ENCODE measurements at places on chromosomes 13 and 19.

DNA sequence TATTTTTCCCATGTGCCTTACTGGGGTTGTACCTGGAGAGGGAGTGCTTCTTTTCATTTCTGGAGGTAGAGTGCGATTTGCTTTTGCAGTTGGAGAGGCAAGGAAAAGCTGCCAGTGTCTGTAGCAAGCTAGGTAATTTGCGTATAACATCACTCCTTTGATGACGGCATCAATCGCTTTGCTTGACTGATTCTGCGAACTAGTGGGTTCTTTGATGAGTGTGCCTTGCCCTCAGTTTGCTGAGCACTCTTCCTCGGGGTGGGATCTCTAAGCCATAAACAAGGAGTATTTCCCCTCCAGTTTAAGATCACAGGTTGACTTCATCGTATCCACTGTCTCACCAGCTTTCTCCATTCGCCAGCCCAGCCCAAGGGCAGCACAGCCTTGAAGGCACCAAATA, 344.5 kb downstream of the KCNRG start:
- no peak for DNase-seq

GRCh38 chr13:73273745-73274144, 214.9 kb downstream of the KLF5 start:
- DNase-seq: no peak

- DNase-seq: no peak
Measured at GRCh38 chr13:46320821-46321220, 66.2 kb downstream of the RUBCNL start.

GRCh38 chr19:34816708-34817107, 43.7 kb upstream of the ZNF599 start:
- no peak for DNase-seq

DNA sequence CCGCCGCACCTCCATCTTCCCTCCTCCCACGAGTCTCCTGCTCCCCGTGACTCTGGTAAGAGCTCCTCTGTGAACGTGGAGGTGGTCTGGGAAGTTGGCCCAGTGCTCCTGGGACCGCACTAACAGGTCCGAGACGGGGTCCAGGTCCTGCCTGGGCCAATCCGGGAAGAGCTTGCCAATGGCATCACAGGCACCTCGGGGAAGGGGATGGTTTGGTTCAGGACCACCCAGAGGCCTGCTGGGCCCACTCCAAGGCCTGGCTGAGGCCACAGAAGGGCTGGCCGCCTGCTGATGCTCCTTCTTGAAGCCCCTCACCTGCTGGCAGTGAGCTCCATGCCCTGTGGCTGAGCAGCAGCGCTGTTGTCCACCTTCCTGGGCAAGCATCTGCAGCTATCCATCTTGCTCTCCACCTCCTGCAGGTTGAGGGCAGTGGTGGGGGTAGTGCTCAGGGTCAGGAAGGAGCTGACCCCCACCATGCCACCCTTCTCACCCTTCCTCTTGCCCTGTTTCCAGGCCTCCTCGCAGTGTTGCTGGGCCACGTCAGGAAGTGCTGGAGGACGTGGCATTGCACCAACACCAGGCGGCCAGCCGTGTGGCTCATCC, 41.2 kb upstream of the TPM4 start:
- no peak for DNase-seq

DNA sequence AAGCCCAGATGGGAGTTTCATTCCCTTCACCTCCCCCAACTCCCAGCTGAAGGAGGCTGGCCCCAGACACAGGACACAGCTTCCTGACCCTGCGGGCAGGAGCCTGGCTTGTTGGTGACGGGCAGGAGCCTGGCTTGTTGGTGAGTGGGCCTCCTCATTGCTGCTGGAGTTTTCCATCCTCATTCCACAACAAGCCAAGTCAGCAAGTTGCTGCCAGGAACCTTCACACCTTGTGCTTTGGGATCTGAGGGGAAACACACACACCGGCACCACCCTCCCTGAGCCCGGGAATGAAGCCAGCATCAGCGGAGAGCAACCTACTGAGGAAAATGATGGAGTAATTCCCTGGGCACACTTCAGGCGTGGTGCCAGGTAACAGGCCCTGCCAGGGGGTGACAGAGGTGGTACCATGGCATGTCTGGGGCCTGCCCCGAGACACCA, 74.9 kb downstream of the ALOX5AP start:
- DNase-seq: peak; percentile 66

- peak; percentile 61 for DNase-seq
Measured at GRCh38 chr13:93248627-93249047, 22.0 kb downstream of the GPC6 start.

DNA sequence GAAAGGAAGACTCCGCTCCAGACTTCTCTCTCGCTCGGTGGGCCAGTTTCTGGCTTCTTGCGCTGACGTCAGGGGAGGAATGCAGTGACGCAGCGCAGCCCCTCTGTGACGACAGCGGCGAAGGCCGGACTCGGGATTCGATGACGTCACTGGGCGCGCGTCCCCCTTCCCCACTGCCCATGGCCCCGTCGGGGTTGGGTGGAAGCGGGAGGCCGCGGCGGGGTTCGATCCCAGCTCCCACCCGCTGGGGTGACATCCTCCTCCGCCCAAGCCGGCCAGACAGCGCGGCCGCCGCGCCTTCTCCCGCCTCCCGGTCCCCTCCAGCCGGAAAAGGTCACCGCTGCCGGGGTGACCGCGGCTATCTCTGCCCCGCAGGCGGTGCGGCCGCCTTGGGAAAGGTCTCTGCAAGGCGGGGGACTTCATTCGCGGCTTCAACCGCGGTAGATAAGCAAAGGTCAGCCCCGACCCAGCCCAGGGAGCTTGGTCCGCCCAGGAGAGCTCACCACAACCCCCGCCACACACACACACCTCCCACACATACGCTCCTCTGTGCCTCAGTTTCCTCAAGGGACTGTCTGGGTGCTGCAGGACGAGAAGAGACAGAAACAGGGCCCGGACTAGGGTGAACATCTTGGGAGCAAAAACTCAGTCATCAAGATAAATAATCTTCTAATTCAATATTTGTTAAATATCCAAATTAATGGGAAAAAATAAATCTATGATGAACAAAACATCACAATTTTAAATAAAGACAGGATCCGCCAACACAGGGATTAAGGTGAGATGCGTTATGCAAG, 844 bp upstream of the RFX1 start:
- no peak for DNase-seq

DNA sequence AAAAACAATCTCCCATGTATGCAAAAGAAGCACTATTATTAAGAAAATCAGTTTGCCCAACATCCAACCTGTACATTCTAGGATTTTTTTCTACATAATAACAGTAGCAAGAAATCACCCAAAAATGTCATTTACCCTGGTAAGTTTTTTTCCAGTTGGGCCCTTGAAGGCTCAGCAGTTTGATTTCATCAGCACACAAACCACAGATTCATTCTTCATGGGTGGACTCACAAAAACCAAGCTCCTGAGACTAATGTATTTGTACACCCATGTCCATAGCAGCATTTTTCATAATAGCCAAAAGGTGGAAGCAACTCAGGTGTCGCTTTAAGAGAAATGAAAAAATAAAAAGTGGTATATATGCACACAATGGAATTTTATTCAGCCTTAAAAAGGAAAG, 210.1 kb downstream of the TBC1D4 start:
- DNase-seq: no peak
